ENCODE measurements at places on chromosomes 1 and 21.

DNA sequence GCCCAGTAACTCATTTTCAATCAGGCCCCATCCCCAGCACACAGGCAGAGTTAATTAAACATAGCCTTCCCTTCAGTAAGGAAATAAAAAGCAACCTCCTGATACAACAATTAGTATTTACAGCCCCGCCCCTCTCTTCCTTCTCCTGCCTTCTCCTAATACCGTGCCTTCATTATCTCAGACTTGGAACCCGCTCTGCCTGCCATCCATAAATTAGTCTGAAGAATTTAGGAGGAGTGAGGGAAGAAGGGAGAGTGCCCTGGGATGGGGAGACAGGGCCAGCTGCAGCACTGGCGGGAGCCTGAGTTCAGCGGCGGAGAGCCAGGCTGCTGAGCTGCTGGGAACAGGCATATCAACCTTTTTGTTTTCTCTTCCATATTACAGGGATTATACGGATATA lies 172.8 kb downstream of the ACTL8 start:
- peaks cover 15% of the 10 kb centered on the region for H3K27me3 ChIP-seq
- H3K4me1 ChIP-seq, result no peaks in the 10 kb centered on the region
- no peaks in the 10 kb centered on the region for H3K36me3 ChIP-seq
- no peak overlapping the region for H3K27ac ChIP-seq

DNA sequence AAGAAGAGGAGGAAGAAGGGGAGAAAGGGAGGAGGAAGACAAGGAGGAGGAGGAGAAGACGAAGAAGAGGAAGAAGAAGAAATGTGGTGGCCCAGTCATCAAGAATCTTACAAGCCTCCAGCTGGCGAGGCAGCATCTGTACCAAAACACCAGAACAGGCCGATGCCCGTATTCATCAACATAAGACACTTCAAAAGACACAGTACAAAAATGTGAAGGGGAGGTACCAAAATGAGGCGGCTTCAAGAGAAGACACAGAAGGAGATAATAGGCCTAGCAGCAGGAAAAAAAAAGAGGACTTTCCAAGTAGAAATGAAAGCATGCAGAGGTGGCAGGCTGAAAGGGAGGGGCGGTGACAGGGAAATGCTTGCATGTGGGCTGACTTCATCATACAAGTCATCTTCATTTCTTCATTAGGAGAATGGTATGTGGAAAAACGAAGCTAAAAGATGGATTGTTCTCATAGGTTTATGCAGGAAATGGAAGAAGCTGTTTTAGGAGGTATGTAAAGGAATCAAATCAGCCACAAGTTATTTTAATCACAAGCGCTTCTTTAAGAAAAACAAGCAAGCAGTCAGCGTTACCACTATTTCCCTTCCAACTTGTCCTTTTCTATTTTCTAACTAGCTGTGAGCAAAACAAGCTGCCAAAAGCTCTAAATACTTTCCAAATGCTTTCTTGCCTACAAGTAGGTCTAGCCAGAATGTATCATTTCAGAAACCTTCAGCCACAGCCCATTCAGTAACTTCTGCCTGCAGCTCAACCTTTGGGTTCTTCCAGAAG lies 192.3 kb downstream of the SLC45A1 start:
- no peaks in the 10 kb centered on the region for H3K27me3 ChIP-seq
- H3K36me3 ChIP-seq, result peaks cover 23% of the 10 kb centered on the region
- peaks cover 15% of the 10 kb centered on the region for H3K4me1 ChIP-seq
- peak overlapping the region; percentile 73 for H3K27ac ChIP-seq

- H3K27ac ChIP-seq, result peak overlapping the region; percentile 98
- H3K27me3 ChIP-seq, result no peaks in the 10 kb centered on the region
- H3K4me3 ChIP-seq, result peak overlapping the region; percentile 97
- peaks cover 3% of the 10 kb centered on the region for H3K36me3 ChIP-seq
- DNase-seq, result no peak
- H3K4me1 ChIP-seq, result peaks cover 32% of the 10 kb centered on the region
These were observed 504 bp upstream of the SDHC start for GRCh38 chr1:161313554-161314200.

- H3K27me3 ChIP-seq, result peaks cover 17% of the 10 kb centered on the region
- no peak overlapping the region for H3K4me3 ChIP-seq
- H3K36me3 ChIP-seq, result peaks cover 9% of the 10 kb centered on the region
- H3K4me1 ChIP-seq, result peaks cover 24% of the 10 kb centered on the region
- no peak overlapping the region for H3K27ac ChIP-seq
These were observed 3.7 kb upstream of the FABP3 start for GRCh38 chr1:31376375-31377134.

DNA sequence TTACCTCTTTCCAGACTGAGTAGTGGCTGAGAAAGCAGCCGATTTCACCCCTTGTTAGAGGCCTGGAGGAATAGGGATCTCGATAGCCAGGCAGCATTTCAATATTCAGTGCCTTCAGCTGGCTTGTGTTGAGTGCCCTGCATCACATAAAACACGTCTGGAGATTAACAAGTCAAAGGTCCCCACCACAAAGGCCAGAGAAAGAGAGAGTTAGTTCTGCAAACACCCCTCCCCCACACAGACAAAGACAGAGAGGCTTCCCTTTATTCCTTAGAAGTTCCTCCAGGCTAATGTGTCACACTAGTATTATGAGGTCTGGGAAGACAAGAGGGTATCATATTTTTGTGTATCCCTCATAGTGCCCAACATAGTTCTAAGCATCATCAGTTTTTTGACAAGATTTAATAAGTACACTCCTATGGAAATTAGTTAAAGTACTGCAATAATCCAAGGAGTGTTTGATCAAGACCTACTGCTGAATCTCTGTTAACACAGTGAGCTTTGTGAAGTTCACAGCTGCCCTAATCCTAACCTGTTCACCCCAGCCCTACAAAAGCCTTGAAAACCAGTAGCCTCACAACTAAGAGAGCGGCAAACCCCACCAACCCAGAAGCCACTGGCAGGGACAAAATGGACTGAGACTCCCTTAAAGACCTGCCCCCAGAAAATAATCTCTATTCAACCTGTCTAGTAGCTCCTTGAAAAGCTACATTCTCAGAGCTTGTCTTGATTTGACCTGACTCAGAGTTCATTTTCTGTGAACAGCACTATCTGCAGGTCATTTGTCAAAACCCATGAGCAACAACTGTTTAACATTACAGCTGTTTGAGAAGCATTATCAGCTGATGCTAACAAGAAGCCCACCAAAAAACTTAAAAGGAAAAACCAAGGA lies 91.9 kb downstream of the COLGALT2 start:
- H3K4me1 ChIP-seq, result peaks cover 7% of the 10 kb centered on the region
- no peak overlapping the region for H3K27ac ChIP-seq
- peaks cover 3% of the 10 kb centered on the region for H3K36me3 ChIP-seq
- no peak for DNase-seq

GRCh38 chr1:15246960-15247614 lies at the start of gene FHAD1:
Gene FHAD1 (plus strand): TSS chr1:15247223. CDS start chr1:15251785, 4,562 bp downstream.
- peak within 1 kb of the TSS; percentile 22 for H3K27ac ChIP-seq
- H3K4me1 ChIP-seq, result peaks cover 10% of the 10 kb centered on the region
- H3K27me3 ChIP-seq, result peaks cover 68% of the 10 kb centered on the region
- peaks cover 7% of the 10 kb centered on the region for H3K36me3 ChIP-seq

DNA sequence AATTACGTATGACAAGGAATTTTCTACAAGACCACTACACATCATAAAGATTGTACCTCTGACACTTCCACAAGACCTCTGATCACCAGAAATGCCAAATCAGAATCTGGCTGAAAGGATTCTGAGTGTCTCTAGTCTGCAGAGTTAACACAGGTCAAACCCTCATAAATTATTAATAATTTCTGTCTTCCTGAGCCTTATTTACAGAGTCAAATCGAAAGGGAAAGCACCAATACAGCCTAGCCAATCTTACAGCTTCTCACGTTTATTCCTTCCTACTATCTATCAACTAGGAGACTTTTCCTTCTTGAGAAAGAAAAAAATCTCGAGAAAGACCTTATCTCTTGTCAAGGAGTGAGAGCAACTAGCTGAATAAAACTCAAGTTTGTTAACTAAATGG lies 2151.6 kb downstream of the MRPL39 start:
- DNase-seq, result no peak
- no peak overlapping the region for H3K4me3 ChIP-seq
- no peak overlapping the region for H3K27ac ChIP-seq
- no peaks in the 10 kb centered on the region for H3K36me3 ChIP-seq
- H3K27me3 ChIP-seq, result no peaks in the 10 kb centered on the region

- DNase-seq, result no peak
- H3K27me3 ChIP-seq, result no peaks in the 10 kb centered on the region
- H3K27ac ChIP-seq, result peak overlapping the region; percentile 20
- H3K36me3 ChIP-seq, result no peaks in the 10 kb centered on the region
These were observed 12.2 kb upstream of the NEK2 start for GRCh38 chr1:211687462-211688215.

DNA sequence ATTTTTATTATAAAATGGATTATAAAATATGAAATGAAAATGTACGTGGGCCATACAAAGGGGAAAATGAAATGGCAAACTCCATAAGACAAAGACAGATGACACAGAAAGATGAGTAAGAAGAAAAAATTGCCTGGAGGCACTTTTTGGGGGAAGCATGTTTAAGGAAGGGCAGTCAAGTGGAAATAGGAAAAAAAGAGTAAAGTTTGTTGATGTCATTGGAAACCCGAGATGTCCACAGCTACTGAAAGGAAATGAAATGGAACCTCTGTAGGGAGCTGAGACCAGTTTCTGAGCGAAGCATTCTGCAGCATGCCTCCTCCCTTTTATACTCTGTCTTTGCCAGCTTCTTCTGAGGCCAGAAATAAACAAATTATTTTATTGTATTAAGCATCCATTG lies 203.4 kb upstream of the UBE2U start:
- no peaks in the 10 kb centered on the region for H3K27me3 ChIP-seq
- no peaks in the 10 kb centered on the region for H3K36me3 ChIP-seq
- no peak for DNase-seq
- H3K4me1 ChIP-seq, result peaks cover 5% of the 10 kb centered on the region

- H3K4me3 ChIP-seq, result no peak overlapping the region
- H3K36me3 ChIP-seq, result no peaks in the 10 kb centered on the region
- no peaks in the 10 kb centered on the region for H3K27me3 ChIP-seq
- H3K4me1 ChIP-seq, result no peaks in the 10 kb centered on the region
- DNase-seq, result no peak
These were observed 243.4 kb downstream of the ADGRL2 start for GRCh38 chr1:82044111-82044510.

DNA sequence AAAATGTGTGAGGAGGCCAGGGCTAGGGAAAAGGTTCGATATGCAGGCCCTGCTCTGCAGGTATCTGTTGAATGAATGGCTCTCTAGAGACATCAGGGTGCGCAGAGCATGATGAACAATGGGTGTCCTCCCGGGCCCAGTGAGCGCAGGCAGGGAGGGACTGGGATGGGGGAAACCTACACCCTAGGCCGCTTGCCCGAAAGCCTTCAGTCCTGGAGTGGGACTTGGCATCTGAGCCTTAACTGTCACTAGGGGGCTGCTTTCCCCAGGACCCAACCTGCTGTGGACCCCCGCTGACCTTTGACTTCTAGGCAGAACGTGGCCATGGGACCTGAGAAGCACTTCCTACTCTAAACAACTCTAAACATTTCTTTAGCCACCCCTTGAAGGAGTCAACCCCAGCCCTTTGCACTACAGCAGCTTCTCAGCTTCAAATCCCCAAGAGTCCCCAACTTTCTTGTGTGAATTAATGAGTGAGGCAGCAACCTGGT lies 444 bp upstream of the MAP3K6 start:
- H3K27me3 ChIP-seq, result no peaks in the 10 kb centered on the region
- H3K27ac ChIP-seq, result no peak overlapping the region
- H3K4me3 ChIP-seq, result peak overlapping the region; percentile 71
- H3K36me3 ChIP-seq, result no peaks in the 10 kb centered on the region
- DNase-seq, result no peak
- H3K4me1 ChIP-seq, result peaks cover 68% of the 10 kb centered on the region

DNA sequence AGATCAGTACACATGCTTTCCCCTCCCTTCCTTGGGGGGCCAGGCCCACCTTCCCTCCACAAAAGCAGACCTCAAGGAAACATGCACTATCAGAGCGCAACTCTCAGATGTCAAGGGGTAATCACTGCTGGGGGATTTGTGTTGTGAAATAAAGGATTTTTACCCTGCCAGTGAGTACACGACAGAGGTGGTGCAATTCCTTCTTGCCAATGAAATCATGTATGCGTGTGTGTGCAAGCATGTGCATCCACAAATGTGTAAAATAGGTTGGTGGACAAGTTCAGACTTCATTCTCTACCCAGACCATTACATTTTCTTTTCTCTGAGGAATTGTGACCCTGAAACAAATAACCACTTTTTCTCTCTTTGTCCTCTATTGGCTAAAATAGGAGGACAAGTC lies 9.8 kb upstream of the NOS1AP start:
- no peak overlapping the region for H3K27ac ChIP-seq
- no peak for DNase-seq
- no peaks in the 10 kb centered on the region for H3K36me3 ChIP-seq

- peaks cover 38% of the 10 kb centered on the region for H3K36me3 ChIP-seq
- no peaks in the 10 kb centered on the region for H3K27me3 ChIP-seq
- H3K4me3 ChIP-seq, result peak within 1 kb of the TSS; percentile 90
These were observed at the start of gene S100A4 for GRCh38 chr1:153545067-153546055. Gene S100A4 (minus strand): TSS chr1:153545806. CDS start chr1:153544794, 1,012 bp downstream.

- no peak overlapping the region for H3K4me3 ChIP-seq
- no peaks in the 10 kb centered on the region for H3K4me1 ChIP-seq
- DNase-seq, result no peak
- H3K27ac ChIP-seq, result no peak overlapping the region
- H3K36me3 ChIP-seq, result no peaks in the 10 kb centered on the region
These were observed 63.7 kb downstream of the MATN1 start for GRCh38 chr1:30659702-30660101.

DNA sequence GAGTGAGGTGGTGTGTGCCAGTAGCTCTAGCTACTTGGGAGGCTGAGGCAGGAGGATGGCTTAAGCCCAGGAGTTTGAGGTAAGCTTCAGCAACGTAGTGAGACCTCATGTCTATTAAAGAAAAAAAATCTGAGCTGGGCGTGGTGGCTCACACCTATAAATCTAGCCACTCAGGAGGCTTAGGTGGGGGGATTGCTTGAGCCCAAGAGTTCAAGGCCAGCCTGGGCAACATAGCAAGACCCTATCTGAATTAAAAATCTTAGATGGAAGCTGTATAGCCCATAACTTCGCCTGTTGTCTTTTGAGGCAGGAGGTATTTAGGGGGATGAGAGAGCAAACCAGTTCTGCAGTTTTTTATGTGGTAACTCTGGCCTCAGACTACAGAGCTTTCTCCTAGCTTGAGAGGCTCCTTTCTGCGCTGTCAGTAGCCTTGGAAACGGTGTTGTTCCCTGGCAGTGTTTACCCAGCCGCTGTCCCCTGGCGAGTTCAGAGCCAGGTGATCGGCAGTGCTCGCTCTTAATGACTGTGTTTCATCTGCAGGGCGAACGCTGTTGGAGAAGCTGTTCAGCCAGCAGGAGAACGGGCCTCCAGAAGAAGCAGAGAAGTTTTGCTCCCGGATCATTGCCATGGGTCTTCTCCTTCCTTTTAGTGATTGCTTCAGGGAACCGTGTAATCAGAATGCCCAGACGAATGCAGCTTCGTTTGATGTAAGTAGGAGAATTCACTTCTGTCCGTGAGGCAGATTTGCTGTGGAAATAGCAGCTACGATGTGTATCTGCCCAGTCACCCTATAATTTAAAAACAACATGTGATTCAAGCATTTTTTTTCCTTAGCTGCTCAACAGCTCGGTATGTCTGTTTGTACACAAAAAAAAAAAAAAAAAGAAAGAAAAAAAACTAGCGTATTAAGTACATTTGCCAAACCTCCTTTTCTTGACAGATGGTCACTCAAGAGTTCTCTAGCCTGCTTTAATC lies 31.2 kb downstream of the FMN2 start:
- no peaks in the 10 kb centered on the region for H3K36me3 ChIP-seq
- H3K4me1 ChIP-seq, result no peaks in the 10 kb centered on the region
- no peak overlapping the region for H3K4me3 ChIP-seq
- no peaks in the 10 kb centered on the region for H3K27me3 ChIP-seq

GRCh38 chr1:54248966-54249365 lies 49.0 kb downstream of the MRPL37 start:
- H3K27ac ChIP-seq, result no peak overlapping the region
- H3K27me3 ChIP-seq, result no peaks in the 10 kb centered on the region
- H3K4me3 ChIP-seq, result no peak overlapping the region
- no peaks in the 10 kb centered on the region for H3K4me1 ChIP-seq
- H3K36me3 ChIP-seq, result no peaks in the 10 kb centered on the region
- no peak for DNase-seq

All from stimulated activated naive B cell treated with anti-CD40 and anti-IgM and Interleukin-4, amounts not matched to agents 10 μg/mL and 1 μg/mL and 100 μg/mL, for 72 hours (primary cell).